Naive B cell (primary cell): ENCODE measurements at places on chromosomes 1 and 21. TPM values are rescaled to one million over a fixed set of nuclear protein-coding genes. Genes with fewer than 3 reads are reported as not detected.

Gene TIMM17A
- polyA plus RNA-seq = 16.4 TPM

Gene CATSPERE
- 0.47 TPM for polyA plus RNA-seq

- no peaks in the 10 kb centered on the region for H3K36me3 ChIP-seq
- no peak overlapping the region for H3K27ac ChIP-seq
These were observed 1.9 kb upstream of the ATG4C start for GRCh38 chr1:62781841-62782543.

- no peak overlapping the region for H3K4me3 ChIP-seq
- no peak overlapping the region for H3K27ac ChIP-seq
- no peak for DNase-seq
- no peaks in the 10 kb centered on the region for H3K4me1 ChIP-seq
- peaks cover 4% of the 10 kb centered on the region for H3K27me3 ChIP-seq
These were observed 167.3 kb downstream of the ZZZ3 start for GRCh38 chr1:77514921-77515776.

- H3K36me3 ChIP-seq = no peaks in the 10 kb centered on the region
- no peak overlapping the region for H3K27ac ChIP-seq
- no peak overlapping the region for H3K4me3 ChIP-seq
These were observed 21.7 kb upstream of the ZNF362 start for GRCh38 chr1:33234588-33234990.

DNA sequence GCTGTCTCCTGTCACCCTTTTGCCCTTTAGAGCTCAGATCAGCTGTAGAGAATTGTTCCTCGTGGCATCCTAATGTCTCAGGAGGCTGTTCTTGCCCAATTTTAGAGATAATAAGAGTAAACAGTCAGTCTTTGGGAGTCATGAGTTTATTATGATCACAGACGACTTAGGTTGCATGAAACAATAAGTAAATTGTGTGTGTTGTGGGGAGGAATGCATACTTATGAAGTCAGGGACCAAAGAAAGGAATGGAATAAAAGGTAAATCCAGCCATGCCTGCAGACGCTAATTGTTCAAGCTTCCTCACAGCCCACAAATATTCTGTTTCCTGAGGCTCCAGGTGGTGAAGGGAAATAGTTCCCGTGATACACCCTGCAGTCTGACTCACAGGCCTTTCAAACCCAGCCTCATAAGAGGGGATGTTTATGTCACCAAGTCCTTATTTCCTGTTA is 897 bp downstream of the EPHX4 start:
- DNase-seq = no peak
- H3K27me3 ChIP-seq = peaks cover 49% of the 10 kb centered on the region
- H3K27ac ChIP-seq = no peak overlapping the region
- H3K4me3 ChIP-seq = peak overlapping the region; percentile 70

- H3K4me3 ChIP-seq = no peak overlapping the region
- no peak for DNase-seq
- no peaks in the 10 kb centered on the region for H3K36me3 ChIP-seq
- peaks cover 23% of the 10 kb centered on the region for H3K27me3 ChIP-seq
These were observed 98.2 kb downstream of the PGBD5 start for GRCh38 chr1:230327892-230328284.

GRCh38 chr1:109822749-109823542 is 59.2 kb upstream of the EPS8L3 start:
- no peak for DNase-seq
- no peaks in the 10 kb centered on the region for H3K36me3 ChIP-seq
- H3K4me3 ChIP-seq = no peak overlapping the region
- H3K4me1 ChIP-seq = peaks cover 14% of the 10 kb centered on the region
- H3K27me3 ChIP-seq = no peaks in the 10 kb centered on the region
- peak overlapping the region; percentile 54 for H3K27ac ChIP-seq

DNA sequence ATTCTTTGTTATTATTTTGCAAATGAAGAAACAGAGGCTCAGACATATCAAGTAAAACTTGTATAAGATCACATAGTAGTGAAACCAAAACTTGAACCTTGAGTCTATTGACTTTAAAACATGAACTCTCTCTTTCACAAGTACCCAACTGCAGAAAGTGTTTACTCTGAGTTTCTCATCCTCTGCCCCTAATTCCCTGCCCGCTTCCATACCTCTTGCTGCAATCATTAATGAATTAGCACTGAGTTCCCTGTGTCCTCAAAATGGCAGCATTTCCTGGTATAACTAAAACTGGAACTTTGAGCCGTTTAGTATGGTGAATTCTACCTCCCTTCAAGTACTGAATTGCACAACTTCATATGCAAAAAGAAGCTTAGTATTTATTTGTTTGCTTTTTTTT is 147.7 kb upstream of the DNAH14 start:
- no peak for DNase-seq
- no peaks in the 10 kb centered on the region for H3K27me3 ChIP-seq
- H3K27ac ChIP-seq = no peak overlapping the region
- peaks cover 14% of the 10 kb centered on the region for H3K4me1 ChIP-seq

DNA sequence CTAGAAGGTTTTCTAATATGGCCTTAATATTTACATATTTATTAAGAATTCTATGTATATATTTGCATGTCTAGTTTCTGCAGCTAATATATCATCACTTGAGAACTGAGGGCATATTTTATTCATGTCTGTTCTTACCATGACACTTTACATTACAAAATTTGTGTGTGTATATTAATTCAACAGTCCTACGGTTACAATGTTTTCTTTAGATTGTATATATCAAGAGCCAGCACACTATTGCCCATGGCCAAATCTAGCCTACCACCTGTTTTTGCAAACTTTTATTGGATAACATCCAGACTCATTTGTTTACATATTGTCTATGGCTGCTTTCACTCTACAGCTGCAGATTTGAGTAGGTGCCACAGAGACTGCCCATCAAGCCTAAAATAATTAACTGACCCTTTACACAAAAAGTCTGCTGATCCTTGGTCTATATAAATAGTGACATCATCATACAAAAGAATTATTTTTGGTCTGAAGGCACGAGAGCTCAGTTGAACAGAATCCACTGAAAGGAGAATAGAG is 577.4 kb upstream of the PBX1 start:
- H3K4me1 ChIP-seq = no peaks in the 10 kb centered on the region
- DNase-seq = no peak
- H3K4me3 ChIP-seq = no peak overlapping the region
- H3K27me3 ChIP-seq = no peaks in the 10 kb centered on the region
- no peaks in the 10 kb centered on the region for H3K36me3 ChIP-seq

DNA sequence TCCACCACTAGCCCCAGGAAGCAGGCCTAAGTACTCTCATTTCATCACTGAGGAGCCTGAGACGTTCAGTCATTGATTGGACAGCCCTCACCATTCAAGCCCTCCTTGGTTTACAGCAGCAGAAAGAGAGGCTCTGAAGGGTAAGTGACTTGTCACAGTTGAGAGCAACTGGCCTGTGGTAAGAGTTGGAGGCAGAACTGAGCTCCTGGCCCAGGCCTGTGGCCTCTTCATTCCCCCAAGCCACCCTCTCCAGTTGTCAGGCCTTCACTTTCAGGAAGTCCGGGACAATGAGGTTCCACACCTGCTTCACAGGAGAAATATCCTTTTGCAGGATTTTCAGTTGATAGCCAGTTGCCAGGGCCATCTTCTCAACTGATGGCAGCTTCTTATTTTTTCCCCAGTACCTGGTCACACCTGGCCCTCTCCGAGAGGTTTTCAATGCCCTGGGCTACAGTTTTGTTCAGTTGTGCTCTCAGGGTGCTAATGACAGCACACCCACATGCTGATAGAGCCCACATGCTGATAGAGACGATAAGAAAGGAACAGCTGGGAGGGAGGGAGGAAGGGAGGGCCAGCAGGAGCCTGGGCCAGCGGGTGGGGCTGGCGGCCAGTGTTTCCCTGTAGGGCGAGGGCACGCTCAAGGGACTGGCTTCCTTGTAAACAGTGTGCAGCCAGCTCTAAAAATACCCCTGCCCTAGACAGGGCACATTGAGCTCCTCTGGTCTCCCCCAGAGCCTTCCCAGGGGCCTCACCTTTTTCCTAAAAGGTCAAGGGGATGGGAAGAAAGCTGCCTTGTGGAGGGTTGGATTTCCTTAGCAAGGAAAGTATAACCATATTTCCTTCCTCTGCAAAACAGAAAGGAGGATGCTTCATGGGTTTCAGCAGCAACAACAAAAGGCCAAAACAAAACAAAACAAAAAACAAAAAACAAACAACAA is 112.7 kb upstream of the JUN start:
- H3K36me3 ChIP-seq = no peaks in the 10 kb centered on the region
- DNase-seq = no peak
- H3K27ac ChIP-seq = no peak overlapping the region
- no peak overlapping the region for H3K4me3 ChIP-seq

GRCh38 chr1:38852780-38853179 is 6.8 kb downstream of the RRAGC start:
- no peak for DNase-seq
- peaks cover 7% of the 10 kb centered on the region for H3K36me3 ChIP-seq
- H3K4me3 ChIP-seq = no peak overlapping the region
- no peak overlapping the region for H3K27ac ChIP-seq
- H3K27me3 ChIP-seq = no peaks in the 10 kb centered on the region
- H3K4me1 ChIP-seq = peaks cover 28% of the 10 kb centered on the region
